ENCODE measurements at places on chromosomes 7 and 10.

DNA sequence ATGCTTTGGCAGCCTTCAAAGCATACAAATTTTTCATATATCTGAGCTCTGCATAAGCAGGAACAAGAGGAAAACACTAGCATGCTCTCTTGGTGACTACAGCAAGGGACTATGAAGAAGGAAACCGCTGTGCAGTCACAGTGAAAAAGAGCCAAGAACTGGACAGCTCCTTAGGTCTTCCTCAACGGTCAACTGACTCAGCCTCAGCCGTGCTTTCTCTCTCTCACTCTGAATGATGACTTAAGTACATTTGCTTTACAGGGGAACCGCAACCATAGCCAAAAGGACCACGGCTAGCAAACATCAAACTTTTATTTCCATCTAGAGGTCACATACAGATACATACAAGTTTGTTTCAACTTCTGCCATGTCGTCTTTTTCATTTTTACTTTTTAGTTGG, 69.9 kb downstream of the HYCC1 start:
- no peak for DNase-seq

DNA sequence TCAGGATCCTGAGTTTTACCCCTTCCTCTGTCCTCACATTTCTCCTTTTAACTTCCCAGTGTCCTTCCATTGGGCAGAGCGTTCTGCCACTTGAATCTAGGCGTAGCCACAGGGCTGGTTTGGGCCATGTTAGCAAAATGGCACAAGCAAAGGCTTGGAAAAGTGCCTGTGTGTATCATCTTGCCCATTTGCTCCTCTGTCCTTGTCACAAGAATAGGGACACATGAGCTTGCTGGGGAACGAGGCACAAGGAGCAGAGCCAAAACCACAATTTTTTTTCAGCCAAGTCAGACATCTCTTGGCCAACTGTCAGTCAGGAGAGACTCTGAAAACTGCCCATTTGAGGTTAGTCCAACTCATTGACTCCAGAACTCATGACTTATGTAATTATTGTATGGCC, 285.2 kb downstream of the ZNF248 start:
- no peak for DNase-seq

DNA sequence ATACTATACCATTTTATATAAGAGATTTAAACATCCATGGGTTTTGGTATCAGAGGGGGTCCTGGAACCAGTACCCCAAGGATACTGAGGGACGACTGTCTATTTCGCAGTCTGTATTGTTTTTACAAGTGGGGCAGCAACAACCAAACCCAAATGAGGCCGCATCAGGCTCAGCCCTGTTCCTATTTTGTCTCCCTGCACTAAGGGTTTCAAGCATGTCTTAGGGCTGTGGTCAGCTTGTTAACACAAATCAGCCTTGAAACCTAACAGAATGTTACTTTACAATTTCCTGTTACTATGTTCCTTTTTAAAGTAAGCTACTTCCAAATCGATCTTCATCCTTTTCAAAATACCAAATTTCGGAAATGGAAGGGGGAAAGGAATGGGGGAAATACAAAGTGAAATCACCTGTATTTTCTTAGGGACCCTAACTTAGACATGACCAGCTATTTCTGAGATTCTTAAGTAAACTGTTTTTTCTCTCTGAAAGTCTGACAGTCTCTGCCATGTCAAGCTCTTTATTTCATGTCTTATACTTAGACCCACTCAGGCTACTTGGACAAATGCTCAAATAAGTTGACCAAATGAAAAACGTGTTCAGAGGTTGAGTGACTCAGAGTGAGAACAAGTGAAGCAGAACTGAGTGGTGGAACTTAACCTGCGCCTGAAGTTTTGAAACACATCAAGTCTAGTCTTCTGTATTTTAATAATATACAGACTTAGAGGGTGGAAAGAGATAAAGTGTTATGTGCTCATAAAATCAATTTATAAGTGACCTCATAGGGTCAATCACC, 75.8 kb downstream of the C1GALT1 start:
- no peak for DNase-seq

- no peak for DNase-seq
Measured at GRCh38 chr10:95440038-95440725, 121.0 kb downstream of the SORBS1 start.

DNA sequence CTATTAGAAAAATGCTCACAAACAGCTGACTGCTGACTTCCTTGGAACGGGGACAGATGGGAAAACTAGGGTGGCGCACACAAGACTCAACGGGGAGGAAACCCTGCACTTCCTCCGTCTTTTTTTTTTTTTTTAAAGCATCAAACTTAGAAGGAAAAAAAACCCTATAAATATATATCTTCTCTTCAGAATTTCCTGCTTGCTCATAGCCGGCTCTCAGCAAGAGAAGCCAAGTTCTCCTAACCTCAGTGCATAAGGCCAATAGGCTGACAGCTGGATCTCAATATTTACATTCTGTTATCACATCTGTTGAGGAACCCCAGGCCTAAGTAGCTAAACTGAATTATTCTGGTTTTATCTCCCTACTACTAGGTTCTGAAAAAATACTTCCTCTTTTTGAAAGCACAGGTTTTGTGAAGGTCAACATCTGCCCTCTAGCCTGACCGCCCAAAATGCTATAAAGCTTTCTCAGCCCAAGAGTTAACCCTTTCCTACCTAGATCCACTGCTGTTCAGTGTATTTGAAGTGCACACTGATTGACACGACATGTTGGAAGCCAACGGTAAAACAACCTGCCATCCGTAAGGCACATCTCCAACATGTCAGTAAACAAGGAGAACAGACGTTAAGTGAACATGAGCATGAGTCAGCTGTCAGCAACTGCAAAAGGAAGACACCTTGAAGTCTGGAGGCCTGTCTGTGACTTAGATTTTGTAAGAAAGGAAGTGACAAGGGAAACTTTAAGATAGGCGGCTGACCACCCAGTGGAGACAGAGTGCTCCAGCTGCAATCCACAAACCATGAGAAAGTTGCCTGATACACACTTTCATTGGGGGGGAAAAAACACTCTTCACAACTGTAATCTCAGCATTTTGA, 83.8 kb downstream of the EBLN1 start:
- no peak for DNase-seq

DNA sequence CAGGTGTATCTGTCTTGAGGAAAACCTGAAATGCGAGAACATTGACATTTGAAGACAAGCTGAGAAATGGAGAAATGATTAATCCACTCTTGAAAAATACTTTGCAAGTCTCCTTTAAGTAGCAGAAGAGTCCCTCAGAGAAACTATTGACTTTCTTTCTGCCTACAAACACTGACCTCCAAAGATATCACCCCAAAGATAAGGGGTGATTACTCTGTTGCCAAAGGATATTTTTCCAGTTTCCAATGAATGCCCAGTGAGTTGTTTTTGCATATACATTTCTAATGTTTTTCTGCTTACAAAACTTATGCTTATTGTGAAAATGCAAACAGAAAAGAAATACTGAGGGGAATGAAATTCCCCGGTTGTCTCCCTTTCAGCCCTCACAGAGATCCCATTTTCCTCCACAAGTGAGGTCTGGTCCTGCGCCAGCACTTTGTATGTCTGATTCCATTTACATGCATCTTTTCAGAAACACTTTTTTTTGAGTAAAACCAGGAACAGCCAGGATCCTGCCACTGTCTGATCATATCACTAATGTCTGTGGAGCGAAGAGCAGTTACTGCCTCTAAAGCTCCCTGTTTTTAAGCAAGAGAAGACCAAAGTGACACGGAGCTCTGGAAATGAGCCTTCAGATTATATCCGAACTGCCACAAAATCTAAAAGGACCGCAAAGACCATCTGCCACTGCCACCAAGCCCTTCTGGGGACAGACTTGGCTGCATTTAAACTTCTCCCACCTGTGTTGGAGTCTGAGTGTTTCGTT, 82.9 kb upstream of the PDCD4 start:
- no peak for DNase-seq

- no peak for DNase-seq
Measured at GRCh38 chr7:96045919-96046318, 273.6 kb downstream of the DYNC1I1 start.

GRCh38 chr10:84593506-84593905, 265.1 kb downstream of the CCSER2 start:
- DNase-seq = no peak

GRCh38 chr7:30682212-30683083, at the start of gene CRHR2:
Gene CRHR2, minus strand, starts transcription at chr7:30682456. Its CDS starts 176 bp downstream, at chr7:30682280.
- no peak for DNase-seq

DNA sequence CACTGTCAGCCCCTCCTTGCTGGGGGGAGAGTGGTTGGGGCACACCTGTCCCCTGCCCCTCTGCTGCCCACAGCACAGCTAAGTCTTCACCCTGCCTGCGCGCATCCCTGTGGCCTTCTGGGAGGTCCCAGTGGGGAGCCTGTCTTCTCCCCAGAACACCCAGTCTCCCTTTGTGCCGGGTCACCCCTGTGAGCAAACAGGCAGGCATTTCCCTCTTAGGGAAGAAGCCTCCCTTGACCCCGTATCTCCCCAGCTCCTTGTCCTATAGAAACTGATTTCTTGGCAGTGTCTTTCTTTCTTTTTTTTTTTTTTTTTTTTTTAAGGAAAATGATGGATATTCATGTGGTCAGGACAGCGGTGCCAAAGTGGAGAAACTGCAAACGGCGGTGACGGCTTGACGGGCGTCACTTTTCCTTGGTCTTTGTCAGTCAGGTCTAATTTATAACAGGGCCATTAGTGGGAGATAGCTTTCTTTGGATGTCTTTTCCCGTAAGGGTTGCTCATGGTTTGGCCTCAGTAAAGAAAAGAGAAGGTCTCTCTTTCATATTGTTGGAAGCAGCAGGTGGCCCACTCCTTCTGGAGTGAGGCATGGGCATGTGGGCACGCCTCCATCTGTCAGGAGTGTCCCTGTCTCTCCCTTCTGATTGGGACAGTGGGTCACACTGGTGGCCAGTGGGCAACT, 115.3 kb downstream of the NKX6-2 start:
- DNase-seq = no peak

DNA sequence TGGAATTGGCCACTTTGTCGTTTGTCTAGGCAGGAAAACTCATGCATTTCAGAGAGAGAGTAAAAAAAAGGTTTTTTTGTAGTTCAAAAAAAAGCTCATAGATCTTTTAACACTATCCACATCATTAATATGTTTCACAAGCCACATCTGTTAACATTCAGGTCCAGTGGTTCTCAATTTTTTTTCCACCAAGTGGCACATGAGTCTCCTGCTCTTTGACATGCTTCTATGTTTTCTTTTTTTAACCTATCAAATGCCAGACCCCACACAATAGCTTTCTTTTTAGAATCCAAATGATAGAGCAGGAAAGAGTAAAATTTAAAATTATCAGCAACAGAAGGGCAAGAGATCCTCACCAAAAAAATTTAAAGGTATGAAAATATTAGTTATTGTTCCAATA, 20.3 kb downstream of the NOD1 start:
- DNase-seq = no peak

DNA sequence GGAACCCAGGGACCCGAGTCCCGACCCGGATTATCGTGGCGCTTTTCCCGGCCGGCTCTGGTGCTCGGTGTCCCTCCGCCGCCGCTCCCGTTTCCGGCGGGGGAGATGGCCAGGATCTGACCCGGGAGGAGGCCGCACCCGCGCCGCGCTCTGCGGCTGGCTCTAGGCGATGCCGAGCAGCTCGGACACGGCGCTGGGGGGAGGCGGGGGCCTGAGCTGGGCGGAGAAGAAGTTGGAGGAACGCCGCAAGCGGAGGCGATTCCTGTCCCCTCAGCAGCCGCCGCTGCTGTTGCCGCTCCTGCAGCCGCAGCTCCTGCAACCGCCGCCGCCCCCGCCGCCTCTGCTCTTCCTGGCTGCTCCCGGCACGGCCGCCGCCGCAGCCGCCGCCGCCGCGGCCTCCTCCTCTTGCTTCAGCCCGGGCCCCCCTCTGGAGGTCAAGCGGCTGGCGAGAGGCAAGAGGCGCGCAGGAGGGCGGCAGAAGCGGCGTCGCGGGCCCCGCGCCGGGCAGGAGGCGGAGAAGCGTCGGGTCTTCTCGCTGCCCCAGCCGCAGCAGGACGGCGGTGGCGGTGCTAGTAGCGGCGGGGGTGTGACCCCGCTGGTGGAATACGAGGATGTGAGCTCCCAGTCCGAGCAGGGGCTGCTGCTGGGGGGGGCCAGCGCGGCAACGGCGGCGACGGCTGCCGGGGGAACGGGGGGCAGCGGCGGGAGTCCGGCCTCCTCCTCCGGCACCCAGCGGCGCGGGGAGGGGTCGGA, 593 bp downstream of the CDK13 start:
- DNase-seq = no peak

GRCh38 chr10:33258967-33259366, 75.5 kb downstream of the NRP1 start:
- no peak for DNase-seq

DNA sequence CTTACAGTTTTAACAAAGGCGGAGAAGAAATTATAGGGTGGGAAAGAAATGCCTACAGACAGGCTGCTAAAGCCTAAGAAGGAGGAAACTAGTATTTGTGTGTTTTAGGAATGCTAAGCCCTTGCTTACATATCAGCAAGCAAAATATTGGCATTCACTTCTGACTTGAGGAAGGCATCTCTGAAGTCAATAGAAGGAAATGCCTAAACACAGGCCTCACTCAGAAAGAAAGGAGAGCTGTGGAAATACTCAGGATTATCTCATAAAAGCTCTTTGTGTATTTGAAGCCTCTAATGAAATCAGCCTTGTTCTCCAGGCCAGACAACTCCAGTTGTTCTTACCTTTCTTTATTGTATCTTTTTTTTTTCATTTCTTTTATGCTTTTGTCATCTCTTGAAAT, 158.0 kb downstream of the AUTS2 start:
- DNase-seq = no peak

- DNase-seq = no peak
Measured at GRCh38 chr10:58842860-58843376, 330.2 kb downstream of the BICC1 start.

DNA sequence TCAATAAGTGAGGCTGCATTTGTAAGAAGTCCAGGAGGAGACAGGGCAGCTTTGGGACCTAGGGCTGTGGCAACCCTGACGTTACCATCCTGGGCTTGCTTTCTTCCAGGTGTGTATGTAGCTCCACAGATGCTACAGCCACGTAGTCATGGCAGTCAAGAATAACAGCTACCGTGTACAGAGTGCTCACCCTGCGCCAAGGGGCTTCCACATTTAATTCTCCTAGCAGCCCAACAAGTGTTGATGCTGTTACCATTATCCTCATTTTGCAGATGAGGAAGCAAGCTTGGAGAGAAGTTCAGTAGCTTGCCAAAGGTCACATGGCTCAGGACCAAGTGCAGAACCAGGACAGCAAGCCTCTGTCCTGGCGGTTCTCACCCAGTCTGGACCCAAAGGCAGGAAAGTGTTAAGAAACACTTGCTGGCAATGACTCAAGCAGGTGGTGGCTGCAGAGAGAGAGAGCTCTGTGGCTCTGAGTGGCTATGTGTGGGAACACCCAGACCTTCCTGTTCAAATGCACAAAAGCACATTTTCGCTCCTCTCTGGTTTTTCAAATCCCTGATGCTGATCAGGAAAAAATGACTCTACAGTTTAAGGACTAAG, 89.8 kb downstream of the CREM start:
- no peak for DNase-seq

GRCh38 chr10:22333975-22334282, 11.4 kb upstream of the SPAG6 start:
- DNase-seq = no peak

- DNase-seq = no peak
Measured at GRCh38 chr7:126052229-126052628, 1122.6 kb upstream of the POT1 start.

- peak; percentile 38 for DNase-seq
Measured at GRCh38 chr7:135169141-135169963, 1.2 kb downstream of the CYREN start.

All from SW 1271 (cell line).